ENCODE measurements at places on chromosomes 3 and 15.

GRCh38 chr3:197794115-197794514 is 3.1 kb downstream of the LRCH3 start:
- DNase-seq = no peak

- DNase-seq = no peak
Observed at GRCh38 chr3:128492671-128493569, at the start of gene GATA2. TSS of gene GATA2 (minus strand) at chr3:128493201. CDS start at chr3:128487031, 6,170 bp downstream.

DNA sequence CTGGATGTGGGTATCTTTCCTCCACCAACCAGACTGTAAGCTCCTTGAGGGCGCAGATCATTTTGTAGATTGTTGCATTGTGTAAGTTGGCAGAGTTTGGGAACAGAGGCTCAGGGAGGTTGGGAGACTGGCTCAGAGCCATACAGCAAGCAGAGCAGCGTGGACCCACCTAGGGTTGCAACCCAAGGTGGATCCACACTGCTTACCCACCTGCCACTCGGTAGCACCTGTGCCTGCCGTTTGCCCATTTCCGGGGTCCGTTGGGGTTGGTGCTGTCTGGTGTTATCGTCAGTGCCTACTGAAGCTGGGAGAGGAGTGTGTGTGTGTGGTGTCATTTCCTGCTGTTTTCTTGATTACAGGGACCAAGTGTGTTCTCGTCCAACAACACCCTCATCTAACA is 19.0 kb downstream of the SMAD6 start:
- no peak for DNase-seq

DNA sequence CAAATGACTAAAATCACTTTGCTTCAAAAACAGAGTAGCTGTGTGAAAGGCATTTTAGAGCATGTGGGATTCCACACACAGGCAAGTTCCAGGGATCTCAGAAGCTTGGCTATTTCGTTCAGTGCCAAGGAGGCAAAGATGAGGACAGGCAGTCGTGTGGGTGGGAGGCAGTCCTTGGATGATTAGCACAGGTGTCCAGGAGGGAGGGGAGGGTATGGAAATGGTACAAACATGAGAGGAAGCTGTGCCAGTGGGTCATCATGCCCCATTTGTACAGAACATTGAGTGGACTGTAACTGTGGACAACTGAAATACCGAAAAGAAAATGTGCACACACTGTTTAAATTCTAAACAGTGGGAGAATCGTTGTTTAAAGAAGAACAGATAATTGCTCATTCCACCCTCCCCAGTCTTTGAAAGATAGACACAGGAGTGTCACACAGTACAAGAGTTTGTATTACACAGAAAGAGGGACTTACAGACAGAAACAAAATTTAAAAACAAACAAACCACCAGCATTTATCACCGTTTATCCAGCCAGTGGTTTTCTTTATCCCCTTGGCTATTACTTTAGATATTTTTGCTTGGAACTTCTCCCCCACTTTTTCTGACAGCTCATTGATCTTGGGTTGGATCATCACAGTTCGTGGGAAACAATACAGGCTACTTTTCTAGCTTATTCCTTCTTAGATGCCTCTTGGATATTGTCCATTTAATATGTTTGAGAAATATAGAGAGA is 122.9 kb downstream of the GREM1 start:
- no peak for DNase-seq

- no peak for DNase-seq
Observed at GRCh38 chr3:28947751-28948150, 333.1 kb upstream of the RBMS3 start.

GRCh38 chr3:170247875-170248274 is 25.7 kb downstream of the PRKCI start:
- no peak for DNase-seq

- no peak for DNase-seq
Observed at GRCh38 chr3:195071011-195071728, 199.8 kb downstream of the XXYLT1 start.

- no peak for DNase-seq
Observed at GRCh38 chr15:60899322-60899966, 329.7 kb downstream of the RORA start.

- no peak for DNase-seq
Observed at GRCh38 chr3:30810625-30811024, 83.8 kb downstream of the GADL1 start.

GRCh38 chr3:133884887-133885711 is 10.6 kb downstream of the RAB6B start:
- DNase-seq = no peak

- no peak for DNase-seq
Observed at GRCh38 chr15:90829942-90830440, 38.4 kb upstream of the FURIN start.

GRCh38 chr3:98884675-98885371 is 16.7 kb downstream of the DCBLD2 start:
- DNase-seq = no peak

GRCh38 chr3:25604107-25604805 is 60.5 kb downstream of the TOP2B start:
- DNase-seq = no peak

DNA sequence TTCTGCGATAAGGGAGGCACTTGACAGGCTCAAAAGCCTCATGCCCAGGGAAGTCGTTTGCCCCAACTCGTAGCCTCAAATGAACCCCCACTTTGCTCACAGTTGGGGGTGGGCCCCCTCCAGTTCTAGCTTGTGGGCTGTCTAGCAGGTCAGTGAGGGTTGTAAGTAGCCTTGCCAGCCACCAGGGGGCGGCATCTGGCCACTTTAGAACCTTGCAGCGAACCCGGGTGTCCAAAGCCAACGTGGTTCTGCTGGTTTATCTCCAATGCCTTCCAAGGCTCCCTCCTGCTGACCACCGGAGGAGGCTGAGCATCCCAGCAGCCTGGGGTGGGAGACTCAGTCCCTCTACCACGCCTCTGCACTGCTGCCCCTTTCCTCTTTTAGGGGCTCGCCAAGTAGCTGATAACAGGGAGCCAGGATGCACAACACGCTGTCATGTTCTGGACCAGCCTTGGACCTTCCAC is 9.2 kb upstream of the RBSN start:
- DNase-seq = peak; percentile 45

DNA sequence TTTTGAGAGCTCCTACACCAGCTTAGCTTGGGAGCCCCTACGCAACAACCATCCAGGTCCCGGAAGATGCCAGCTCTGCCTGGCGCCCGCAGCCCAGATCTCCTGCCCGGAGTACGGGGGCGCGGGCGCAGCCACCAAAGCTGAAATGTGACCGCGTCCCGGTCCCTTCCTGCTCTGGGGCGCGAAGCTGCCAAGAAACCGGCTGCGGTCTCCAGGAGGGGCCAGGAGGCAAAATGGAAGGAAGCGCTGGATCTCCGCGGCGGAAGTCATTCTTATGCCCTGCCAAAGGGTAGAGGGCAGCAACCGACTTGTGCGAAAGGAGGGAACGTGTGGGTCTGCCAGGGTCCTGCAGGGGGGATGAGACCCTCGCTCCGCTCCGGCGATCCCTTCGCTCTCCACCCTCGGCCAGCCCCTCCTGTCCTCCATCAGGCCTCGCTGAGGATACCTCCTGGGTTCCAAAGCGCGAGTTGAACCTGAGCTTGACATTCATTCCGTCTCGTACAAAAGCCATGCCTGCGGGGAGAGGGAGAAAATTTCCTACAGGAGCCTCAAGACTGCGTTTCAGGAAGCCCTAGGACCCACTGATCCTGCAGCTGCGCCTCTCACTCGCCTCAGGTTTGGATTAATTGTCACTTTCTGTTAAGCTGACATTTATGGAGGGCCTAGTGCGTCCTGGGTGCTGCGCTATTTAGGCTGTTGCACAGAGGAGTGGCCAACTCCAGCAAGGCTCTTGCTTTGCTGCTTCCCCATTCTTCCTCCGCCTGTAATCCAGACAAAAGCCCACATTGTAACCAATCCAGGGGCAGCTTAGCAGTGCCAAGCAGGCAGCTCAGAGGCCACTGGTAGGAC is 98.3 kb upstream of the VGLL3 start:
- DNase-seq = no peak

DNA sequence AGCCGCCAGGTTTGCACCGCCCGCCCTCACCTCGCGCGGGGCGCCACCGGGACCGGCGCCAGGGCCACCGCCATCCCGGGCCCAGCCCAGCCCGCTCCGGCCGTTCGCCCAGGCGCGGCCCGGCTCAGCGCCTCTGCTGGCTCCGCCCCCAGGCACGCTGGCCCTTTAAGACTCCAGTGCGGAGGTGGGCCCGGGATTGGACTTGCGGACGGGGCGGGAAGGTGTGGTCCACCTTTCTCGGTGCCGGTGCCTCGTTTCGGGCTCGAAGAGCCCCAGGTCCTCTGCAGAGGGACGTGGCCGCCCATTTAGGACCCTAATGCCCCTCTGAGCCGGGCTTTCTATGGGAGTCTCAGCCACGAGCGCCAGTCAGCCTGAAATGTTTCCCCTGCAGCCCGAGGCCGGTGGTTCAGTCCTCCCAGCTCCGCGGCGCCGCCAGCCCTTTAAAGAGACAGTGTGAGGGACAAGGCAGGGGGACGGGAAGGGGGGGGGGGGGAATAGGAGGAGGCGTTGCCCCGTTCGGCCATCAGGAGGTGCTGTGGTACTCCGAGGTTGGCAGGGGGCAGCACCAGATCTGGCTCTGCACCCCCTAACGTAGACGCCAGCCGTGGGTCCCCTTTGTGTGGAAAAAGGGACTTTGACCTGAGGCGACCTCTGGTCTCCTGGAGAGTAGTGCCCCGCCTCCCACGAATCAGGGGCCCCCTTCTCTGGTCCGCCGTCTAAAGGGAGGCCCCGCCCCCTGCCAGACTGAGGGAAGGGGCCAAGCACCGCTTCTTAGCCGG is 1.0 kb downstream of the HYAL2 start:
- DNase-seq = peak; percentile 52

GRCh38 chr3:58258392-58259055 is 20.9 kb downstream of the ABHD6 start:
- DNase-seq = no peak

DNA sequence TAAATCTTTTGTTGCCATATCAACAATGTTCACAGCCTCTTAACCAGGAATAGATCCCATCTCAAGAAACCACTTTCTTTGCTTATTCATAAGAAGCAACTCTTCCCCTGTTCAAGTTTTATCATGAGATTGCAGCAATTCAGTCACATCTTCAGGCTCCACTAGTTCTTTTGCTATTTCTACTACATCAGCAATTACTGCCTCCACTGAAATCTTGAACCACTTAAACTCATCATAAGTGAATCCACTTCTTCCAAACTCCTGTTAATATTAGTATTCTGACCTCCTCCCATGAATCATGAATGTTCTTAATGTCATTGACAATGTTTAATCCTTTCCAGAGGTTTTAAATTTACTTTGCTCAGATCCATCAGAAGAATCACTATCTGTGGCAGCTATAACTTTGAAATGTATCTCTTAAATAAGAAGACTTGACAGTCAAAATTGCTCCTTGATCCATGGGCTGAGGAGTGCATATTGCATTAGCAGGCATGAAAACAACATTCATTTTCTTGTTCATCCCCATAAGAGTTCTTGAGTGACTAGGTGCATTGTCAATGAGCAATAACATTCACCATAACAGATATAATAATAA is 205.9 kb downstream of the DTWD1 start:
- DNase-seq = no peak

DNA sequence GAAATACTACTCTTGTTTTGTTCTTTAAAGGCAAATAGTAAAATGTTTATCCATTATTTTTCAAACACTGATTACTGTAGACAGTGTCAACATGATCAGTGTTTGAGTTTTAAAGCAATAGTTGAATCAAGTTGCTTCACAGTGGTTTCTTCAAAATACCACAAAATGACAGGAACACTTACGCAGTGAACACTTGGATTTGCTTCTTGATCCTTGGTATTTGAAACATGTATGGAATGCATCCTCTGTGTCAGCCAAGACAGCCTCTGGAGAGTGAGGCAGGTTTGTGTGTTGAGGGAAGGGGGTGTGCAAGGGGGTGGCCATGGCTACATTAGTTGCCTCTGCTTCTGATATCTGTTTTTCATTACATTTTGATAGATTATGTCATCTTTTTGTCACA is 413.0 kb downstream of the RBMS3 start:
- no peak for DNase-seq

DNA sequence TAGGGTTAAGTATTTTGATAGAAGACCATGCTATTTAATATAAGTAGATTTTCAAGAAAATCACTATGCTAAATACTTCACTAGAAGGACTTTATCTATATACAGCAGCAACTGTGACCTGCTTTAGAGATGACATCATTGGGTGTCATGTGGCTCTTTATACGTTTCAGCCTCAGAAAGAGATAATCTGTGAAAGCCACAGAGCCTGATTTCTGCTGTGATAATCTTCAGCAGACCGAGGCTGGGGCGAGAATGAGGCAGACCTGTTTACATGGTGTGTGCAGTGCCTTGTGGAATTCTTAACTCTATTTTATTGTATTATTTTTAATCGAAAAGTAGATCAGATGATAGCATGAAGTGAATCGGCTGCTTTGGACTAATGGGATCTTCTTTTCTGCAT is 471.2 kb downstream of the MFSD1 start:
- DNase-seq = no peak

GRCh38 chr15:70219256-70219895 is 121.7 kb upstream of the TLE3 start:
- no peak for DNase-seq

- no peak for DNase-seq
Observed at GRCh38 chr15:70412794-70413193, 315.1 kb upstream of the TLE3 start.

DNA sequence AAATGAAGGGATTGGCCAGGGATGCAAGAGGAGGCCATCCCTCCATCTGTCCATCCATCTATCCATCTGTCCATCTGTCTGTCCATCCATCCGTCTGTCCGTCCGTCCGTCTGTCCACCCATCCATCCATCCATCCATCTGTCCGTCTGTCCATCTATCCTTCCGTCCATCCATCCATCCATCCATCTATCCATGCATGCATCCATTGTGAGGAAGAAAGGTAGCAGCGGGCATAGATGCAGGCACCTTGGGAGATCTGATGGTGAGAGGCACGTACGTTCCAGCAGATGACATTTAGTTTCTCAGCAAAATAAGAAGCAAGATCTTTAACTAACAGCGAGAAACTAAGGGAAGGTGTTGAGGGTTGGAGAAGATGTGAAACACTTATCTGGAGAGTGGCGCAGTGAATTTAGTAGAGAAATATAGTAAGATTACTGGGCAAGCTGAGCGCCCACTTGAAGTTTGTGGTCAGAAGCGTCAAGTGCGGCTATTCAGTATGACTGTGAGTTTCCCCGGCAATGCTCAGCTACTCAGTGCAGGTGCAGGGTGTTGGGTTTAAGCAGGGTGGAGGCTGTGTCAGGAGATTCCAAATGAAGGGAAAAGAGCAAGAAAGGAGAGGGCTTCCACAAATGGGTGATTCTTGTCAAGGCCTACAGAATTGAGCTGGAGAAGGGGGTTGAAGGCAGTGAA is 22.4 kb upstream of the SRP14 start:
- DNase-seq = no peak

DNA sequence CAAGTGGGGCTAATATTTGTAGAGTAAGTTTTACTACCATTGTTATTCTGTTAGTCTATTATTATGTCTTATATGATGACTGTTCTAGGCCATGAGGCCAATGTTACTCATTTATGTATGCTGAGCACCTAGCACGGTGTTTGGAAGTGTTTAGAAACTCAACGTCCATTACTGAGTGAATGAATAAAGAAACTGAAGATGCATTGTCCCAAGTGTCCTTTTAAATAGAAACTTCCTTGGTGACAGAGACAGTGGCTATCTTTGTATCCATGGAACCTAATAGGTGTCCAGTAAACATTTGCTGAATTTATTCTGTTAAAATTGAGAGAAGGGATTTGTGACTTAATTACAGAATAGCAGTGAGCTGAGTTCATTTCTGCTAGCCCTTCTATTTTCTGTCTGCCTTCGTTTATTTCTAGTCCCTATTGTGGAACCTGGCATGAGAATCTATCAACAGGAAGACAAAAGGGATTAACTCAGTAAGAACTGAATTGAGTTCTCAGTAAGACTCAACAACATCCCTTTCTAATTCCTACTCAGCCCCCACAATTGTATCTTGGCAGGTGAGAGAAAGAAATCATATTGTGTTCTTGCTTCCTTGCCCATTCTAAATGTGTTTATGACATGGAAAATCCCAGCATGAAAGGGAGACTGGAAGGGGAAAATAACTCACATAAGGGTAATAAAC is 246.6 kb upstream of the LRRC3B start:
- no peak for DNase-seq

Measured in stimulated activated CD8-positive, alpha-beta memory T cell treated with anti-CD3 and anti-CD28 coated beads, Interleukin-4, amount 100 ng/mL, for 1 hour (primary cell).